ENCODE measurements at places on chromosomes 6 and 20.

- no peak for DNase-seq
Observed at GRCh38 chr20:33863440-33864323, 52.5 kb downstream of the CHMP4B start.

- no peak for DNase-seq
Observed at GRCh38 chr6:80623066-80623815, 516.8 kb downstream of the BCKDHB start.

DNA sequence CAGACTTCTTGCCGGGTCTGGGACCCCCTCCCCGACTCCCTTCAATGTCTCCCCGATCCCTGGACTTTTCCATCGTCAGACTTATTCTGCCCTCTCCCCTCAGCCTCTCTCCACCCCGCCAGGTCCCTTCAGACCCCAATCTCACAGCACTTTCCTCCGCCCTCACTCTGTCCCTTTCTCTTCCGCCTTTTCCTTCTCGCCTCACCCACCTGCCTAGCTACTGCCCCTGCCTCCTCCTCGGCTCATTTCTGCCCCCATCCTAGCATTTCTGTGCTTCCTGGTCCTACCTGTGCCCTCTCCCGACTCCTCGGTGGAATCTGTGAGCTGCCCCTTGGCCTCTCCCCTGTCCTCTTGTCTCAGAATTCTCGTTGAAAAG, 616 bp downstream of the CHMP4B start:
- peak; percentile 23 for DNase-seq

- DNase-seq: no peak
Observed at GRCh38 chr6:21395121-21395520, 198.4 kb upstream of the SOX4 start.

- no peak for DNase-seq
Observed at GRCh38 chr20:10919396-10920140, 245.8 kb upstream of the JAG1 start.

GRCh38 chr20:58623579-58624473, 27.3 kb upstream of the STX16 start:
- no peak for DNase-seq

DNA sequence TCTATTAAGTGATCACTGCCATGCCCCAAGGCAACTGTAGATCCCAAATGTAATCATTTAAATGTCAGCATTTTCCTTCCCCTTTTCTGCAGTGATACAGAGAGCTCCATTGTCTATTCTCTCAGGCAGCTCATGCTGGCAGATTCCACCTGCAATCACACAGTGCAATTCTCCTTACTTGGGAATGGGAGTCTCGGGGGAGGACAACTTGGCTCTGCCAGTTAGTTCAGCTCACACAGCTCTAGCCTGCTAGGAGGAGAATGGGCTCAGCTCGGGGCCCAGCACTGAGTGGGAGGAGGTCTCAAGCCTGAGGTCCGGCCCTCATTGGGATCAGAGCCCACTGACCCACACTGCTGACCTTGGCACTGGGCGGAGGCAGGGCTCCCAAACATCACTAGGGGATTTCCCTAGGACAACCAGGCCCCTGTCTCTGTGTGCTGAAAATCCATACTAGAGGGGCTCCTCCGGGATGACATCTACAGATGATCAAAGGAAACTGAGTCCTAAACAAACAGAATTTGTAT, 109.2 kb upstream of the ASF1A start:
- no peak for DNase-seq

- no peak for DNase-seq
Observed at GRCh38 chr6:49453221-49453620, 9.8 kb downstream of the MMUT start.

- no peak for DNase-seq
Observed at GRCh38 chr20:4924446-4924845, 76.9 kb downstream of the SLC23A2 start.

GRCh38 chr6:21164768-21165326, 428.7 kb upstream of the SOX4 start:
- DNase-seq: no peak

- no peak for DNase-seq
Observed at GRCh38 chr20:62553136-62553837, 77.5 kb upstream of the GATA5 start.

DNA sequence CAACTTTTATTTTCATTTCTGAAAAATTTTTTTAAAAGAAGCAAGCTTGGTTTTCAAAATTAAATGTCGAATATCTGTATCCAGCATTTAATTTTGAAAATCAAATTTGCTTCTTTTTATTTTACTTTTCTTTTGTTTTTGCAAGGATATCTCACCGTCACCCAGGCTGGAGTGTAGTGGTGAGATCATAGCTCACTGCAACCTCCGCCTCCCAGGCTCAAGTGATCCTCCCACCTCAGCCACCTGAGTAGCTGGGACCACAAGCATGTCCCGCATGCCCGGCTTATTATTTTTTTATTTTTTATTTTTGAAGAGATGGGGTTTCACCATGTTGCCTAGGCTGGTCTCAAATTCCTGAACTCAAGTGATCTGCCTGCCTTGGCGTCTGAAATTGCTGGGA, 17.0 kb upstream of the EPB41L2 start:
- DNase-seq: no peak

- DNase-seq: no peak
Observed at GRCh38 chr6:17031961-17032360, 69.9 kb upstream of the STMND1 start.

DNA sequence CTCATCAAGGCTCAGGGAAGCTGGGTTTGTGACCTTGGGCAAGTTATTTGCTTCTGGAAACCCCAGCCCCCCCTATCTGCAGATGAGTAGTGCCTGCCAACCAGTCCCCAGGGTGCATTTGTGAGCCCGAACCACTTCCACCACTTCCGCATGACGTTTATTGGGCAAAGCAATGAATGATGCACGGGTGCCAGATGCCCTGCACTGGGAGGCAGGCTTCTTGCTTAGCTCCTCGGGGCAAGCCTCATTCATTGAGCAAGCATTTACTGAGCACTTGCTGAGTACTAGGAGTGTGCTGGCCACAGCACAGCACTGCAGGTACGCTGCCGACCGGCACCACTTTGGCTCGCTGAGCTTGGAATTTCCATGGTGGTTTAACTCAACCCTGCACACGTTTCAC, 60.2 kb downstream of the GNAS-AS1 start:
- DNase-seq: no peak

GRCh38 chr20:17619351-17620093, 49.6 kb downstream of the DSTN start:
- no peak for DNase-seq

DNA sequence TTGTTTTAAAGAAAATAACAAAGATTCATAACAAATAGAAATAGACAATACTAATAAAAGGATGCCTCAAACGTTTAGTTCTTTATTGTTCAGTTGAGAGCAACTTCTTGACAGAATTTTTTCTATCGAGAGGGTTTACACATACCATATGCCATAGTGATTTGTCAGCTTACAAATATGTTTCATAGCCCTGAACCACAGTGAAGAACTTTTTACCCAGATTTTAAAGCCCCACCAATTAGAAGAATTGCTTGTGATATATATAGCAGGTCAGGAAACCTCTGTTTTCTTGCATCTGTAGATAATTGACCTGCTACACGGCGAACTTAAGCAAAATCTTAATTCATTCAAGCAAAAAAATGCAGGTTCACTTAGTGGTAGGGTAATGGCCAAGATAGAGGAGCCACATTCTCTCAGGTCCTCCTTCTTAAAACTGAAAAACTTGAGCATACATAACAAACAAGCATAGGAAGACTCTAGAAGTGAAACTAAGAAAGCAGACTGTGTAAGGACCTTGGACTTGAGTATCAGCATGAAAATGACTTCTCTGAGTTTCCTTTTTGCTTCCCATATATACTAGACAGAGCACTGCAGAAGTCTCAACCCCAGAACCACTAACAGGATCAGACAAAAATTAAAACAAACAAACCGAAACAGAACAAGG, 39.5 kb downstream of the CRISP1 start:
- DNase-seq: no peak

GRCh38 chr20:32749914-32750637, 6.8 kb upstream of the COMMD7 start:
- no peak for DNase-seq

GRCh38 chr6:38856492-38856891, 141.4 kb downstream of the DNAH8 start:
- DNase-seq: no peak

DNA sequence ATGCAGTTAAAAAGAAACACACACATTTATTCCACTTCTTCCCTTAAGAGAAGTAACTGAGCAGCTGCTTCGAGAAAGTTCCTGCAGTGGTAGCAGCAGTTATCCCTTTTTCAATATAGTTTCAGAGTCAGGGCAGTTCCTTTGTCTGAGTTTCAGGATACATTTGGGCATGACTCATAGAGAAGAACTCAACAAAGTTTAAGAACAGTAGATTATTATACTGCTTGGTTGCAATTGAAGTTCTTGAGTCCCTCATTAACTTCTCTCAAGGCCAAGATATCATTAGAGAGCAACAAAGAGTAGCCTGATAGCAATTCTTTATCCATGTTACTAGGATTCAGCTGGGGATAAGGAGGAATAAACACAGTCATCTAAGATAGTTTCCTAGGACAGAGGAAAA, 54.4 kb downstream of the TPD52L1 start:
- DNase-seq: no peak

GRCh38 chr6:36823421-36824096, 15.7 kb downstream of the CPNE5 start:
- no peak for DNase-seq

- no peak for DNase-seq
Observed at GRCh38 chr6:12473494-12473893, 183.3 kb downstream of the EDN1 start.

DNA sequence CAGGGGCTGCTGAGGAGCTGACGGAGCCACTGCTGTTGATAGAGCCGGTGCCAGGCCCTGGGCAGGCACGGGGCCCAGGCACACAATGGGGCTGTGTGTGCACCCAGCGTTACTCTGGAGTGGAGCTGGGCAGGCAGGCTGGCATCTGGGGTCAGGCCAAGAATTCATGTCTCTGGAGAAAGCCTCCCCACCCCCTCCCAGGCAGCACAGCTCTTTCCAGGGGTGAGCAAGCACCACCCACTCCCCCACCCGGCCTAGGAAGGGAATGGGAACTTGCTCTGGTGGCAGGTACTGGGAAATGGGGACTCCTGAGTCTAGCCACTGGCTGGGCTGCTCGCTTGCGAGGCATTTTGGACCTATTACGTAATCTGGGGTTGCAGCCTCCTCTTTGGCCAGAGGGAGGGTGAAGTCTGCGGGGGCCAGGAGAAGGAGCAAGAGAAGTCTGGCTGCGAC, 22.7 kb downstream of the TFEB start:
- DNase-seq: no peak

- no peak for DNase-seq
Observed at GRCh38 chr6:110756817-110757216, 58.5 kb downstream of the CDK19 start.

DNA sequence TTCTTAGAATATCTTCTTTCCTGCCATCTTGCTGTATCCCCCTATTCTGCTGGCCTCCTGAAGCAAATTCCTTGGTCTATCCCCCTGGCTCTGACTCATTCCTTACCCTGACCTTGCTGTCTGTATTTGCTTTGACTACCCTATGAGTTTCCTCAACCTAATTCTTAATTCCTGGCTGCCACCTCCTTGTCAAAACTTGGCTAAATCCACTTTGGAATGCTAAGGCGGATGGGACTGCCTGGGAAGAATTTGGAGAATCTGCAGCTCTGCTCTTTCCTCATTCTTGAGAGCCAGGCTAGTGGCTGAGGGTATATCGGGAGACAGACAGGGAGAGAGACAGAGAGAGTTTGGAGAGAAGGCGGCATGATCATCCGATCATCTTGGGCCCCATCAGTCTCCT, 24.4 kb downstream of the CAP2 start:
- DNase-seq: no peak

DNA sequence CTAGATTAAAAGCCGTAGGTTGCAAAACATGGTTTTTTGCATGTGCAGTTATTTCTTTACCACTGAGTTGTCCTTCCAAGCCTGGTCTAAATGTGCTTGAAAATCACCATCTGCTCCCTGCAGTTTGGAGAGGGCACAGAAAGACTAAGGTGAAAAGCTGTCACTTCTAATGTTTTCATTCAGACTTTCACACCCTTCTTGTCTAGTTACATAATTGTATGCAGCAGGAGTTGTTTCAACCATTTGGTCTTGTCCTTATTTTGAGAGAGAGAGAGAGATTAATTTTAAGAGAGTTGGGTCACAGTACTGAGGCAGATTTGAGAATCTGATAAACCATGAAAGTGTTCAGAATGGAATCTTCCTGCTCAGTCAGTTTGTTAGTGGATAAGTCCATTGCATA, 82.5 kb downstream of the ARID1B start:
- DNase-seq: no peak

- no peak for DNase-seq
Observed at GRCh38 chr6:25777031-25777430, 22.5 kb downstream of the SLC17A4 start.

DNA sequence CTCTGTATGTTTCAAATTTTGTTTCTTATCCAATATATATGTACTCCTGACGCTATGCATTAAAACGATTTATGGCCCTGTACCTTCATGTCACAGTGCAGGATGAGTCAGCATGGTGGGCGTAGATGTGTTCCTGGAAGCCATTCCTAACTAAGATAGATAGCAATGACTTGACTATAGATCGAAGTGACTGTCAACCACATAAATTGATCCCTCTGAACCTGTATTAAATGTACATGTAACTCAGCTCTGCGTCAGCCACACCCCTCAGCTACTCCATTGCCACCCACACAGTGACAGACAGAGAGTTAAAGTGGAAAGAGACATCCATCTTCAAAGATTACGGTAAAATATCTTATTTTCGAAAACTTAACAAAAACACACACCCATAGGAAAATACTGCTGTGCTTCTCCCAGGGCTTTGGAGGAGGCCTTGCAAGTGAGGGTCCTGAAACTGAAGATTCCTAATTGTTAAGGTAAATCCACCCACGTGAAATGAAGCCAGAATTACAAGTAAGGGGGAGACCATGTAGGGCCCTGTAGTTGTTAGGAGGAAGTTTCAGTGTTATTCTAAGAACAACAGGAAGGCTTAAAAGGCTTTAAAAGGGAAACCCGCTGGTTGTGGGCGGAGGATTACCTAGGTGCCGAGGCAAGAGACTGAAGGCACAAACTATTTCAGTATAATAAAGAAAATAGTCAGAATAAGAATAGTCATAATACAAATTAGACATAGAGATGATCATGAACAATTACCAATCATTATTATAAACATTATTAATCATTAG, 10.3 kb upstream of the RAD21L1 start:
- DNase-seq: peak; percentile 39

- peak; percentile 95 for DNase-seq
Observed at GRCh38 chr20:62386383-62387218, at the start of gene RPS21. Gene RPS21, plus strand, starts transcription at chr20:62387103. Its CDS starts 236 bp downstream, at chr20:62387339.

- no peak for DNase-seq
Observed at GRCh38 chr6:87572021-87572420, 17.8 kb downstream of the RARS2 start.

- DNase-seq: no peak
Observed at GRCh38 chr6:106501960-106502371, 127.3 kb downstream of the RTN4IP1 start.

DNA sequence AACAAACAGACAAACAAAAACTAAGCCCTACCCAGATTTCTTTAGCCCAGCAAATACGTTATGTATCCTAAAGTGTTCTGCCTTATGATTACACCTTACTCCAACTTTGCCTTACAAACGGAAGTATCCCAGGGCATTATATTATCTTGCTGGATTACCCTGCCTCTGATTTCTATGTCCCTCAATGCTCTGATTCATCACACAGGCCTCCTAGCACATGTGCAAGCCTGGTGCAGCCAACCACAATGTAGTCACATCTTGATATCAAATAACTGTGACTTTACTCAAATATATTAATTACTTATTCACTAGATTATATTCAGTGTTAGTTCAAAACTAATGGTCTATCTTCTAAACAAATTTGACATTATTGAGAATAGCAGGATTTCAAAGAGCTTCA, 598.6 kb downstream of the TBC1D32 start:
- DNase-seq: no peak

GRCh38 chr20:40992349-40993113, 36.1 kb upstream of the TOP1 start:
- no peak for DNase-seq
